ENCODE measurements at places on chromosomes 16 and 17.
A peak's percentile ranks its signal among the peaks of the same experiment; 100 is the strongest.

DNA sequence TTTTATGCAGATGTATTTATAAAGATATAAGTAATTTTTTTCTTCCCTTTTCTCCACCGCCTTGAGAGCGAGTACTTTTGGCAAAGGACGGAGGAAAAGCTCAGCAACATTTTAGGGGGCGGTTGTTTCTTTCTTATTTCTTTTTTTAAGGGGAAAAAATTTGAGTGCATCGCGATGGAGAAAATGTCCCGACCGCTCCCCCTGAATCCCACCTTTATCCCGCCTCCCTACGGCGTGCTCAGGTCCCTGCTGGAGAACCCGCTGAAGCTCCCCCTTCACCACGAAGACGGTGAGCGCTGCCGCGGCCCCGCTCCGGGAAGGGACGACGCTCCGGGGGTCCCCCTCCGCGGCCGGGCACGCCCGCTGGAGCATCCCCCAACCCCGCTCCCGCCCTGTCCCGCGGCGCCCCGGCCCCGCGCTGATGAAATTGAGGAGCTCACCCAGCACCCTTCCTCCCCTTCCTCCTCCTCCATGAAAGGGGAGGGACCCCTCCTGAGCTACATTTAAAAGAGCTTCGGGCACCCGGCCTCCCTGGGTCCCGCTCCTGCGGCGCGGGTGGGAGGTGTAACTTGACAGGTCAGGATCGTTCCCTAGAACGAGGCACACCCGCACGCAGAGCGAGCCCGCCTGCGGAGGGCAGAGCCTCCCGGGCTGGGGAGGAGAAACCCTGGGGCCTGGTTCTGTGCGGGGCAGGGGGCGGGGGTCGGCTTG lies 706 bp downstream of the HLF start:
- no peak for DNase-seq

- DNase-seq = no peak
Measured at GRCh38 chr17:69643686-69644085, 229.2 kb downstream of the MAP2K6 start.

DNA sequence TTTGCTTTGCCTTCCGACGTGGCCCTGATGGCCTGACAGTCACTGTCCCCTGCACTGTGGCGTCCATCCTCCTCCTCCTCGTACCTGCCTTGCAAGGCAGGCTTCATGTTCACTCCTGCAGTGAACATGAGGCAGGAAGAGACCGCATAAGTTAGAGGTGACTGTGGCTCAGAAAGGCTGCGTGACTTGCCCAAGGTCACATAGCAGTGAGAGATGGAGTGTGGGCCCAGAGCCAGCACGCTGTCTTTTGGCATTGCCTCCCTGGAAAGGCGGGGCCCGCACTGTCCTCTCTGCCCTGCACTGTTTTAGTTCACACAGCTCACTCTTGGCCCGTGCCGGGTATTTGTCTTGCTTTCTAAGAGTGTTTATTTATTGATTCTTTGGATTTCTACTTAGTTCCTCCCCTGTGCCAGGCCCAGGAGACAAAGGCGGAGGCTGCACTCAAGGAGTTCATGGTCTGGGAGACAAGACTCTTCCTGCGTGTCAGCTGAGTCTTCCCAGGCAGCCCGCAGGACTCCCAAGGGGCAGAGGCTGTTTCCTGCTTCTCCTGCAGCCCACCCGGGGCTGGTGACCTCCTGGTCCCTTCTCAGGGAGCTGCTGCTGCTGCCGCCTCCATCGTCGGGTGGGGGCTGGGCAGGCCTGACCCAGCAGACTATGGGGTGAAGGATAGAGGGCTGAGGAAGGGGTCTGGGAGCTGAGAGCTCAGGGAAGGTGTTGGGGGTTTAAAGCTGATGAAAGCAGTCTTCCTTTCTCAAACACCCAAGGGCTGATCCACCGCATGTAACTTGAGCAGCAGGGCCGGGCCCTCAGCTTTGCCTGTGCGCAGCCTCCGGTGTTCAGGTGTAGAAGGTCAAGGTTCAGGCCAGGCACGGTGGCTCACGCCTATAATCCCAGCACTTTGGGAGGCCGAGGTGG lies 12.7 kb downstream of the CYGB start:
- no peak for DNase-seq

GRCh38 chr17:64780096-64781013 lies 118.2 kb upstream of the SMURF2 start:
- no peak for DNase-seq

DNA sequence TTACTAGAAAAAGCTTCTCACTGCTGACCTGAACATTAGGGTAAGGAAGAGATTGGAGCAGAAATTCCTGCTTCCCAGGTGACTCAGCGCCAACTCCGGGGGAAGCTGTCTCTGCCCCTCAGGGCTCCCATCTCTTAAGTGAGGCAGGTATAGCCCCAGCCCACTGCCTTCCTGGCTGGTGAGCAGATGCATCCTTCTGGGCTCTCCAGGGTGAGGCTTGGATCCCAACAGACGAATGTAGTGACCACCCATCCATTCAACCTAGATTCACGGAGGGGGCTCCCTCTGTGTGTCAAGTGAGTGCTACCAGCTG lies 3.2 kb downstream of the ATP2C2 start:
- DNase-seq = no peak

- DNase-seq = no peak
Measured at GRCh38 chr16:51153577-51154031, 2.5 kb upstream of the SALL1 start.

DNA sequence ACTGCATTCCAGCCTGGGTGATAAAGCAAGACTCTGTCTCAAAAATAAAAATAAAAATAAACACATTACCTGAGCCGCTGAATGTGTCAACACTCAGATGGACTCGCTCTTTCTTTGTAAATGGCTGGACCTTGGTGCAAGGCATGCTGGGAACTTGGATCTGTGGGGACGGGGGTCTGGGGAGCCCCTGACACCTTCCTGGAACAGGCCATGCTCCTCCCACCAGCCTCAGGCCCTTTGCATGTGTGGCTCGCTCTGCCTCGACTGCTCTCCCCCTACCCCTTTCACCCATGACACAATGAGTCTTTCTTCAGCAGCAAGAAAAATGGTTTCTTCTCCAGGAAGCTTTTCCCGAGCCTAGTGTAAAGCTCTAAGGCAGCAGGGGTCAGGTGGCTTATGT lies 94.0 kb upstream of the CDH5 start:
- DNase-seq = peak; percentile 83

- no peak for DNase-seq
Measured at GRCh38 chr17:29368926-29369325, 21.2 kb upstream of the TAOK1 start.

- peak; percentile 97 for DNase-seq
Measured at GRCh38 chr17:48048384-48049126, 396 bp downstream of the NFE2L1 start.

DNA sequence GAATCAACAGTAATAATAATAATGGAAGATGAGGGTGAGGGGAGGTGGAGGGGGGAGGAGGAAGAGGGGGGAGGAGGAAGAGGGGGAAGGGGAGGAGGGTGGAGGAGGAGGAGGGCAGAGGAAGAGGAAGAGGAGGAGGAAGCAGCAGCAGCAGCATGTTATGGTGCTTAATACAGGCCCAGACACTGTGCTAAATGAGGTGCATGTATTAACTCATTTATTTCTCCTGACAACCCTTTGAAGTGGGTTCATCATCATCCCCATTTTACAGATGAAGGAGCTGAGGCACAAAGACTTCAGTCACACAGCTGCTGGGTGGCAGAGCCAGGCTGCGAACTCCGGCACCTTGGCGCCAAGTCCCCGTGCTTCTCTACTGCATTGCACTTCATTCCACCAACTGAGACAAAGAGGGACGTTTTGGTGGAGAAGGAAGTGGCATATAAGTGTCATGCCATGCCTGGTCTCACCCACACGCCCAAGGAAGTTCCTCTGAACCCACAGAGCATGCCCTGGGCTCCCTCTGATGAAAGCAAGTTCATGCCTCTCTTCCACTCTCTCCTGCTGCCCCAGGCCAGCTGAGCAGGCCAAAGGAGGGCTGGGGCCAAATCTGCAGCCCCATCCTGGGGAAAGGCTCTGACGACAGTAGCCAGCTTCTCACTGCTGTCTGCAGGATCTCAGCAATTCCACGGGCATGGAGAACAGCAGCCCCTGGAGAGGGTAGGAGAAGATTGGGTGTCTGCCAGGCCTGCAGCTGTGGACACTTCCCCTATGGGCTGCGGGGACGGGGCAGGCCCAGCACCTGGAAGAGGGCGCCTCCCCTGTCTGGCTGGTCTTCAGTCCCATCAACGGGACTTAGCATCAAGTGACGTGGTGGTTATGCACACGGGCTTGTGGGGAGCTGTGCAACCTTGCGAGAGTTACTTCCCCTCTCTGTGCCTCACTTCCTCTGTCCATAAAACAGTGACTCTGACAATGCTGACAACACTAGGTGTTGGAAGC lies 21.8 kb downstream of the XYLT1 start:
- DNase-seq = no peak

DNA sequence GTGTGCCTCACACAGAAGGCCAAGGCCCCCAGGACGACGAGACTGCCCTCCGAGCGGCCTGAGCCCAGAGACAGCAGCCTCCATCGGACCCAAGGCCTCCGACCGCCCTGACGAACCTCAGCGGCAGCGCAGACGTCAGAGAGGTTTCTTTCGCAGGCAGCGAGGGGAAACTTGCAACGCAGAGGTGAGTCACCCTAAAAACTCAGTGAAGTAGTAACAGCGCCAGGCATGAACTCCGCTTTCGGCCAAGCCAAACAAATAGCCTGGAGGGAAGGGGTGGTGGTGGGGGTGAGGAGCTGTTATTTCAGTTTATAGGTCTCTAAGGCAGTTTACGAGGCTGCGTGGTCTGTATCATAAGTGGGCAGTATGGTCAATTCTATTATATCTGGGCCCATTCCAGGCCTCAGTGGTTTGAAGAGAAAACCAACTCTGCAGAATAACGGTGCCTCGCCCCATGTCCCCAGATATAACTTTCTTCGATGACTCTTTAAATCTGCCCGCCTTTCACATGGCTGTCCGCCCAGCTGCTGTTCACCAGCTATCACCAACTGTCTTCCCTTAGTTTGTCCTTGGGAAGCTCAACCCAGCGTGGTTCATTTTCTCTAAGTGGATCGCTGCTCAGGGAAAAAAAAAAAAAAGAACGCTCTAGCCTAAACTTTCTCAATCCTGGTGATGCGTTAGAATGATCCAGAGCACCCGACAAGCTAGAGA lies 43.5 kb upstream of the FOXF1 start:
- no peak for DNase-seq

GRCh38 chr17:51119415-51120356 lies 982 bp downstream of the SPAG9 start:
- peak; percentile 90 for DNase-seq

DNA sequence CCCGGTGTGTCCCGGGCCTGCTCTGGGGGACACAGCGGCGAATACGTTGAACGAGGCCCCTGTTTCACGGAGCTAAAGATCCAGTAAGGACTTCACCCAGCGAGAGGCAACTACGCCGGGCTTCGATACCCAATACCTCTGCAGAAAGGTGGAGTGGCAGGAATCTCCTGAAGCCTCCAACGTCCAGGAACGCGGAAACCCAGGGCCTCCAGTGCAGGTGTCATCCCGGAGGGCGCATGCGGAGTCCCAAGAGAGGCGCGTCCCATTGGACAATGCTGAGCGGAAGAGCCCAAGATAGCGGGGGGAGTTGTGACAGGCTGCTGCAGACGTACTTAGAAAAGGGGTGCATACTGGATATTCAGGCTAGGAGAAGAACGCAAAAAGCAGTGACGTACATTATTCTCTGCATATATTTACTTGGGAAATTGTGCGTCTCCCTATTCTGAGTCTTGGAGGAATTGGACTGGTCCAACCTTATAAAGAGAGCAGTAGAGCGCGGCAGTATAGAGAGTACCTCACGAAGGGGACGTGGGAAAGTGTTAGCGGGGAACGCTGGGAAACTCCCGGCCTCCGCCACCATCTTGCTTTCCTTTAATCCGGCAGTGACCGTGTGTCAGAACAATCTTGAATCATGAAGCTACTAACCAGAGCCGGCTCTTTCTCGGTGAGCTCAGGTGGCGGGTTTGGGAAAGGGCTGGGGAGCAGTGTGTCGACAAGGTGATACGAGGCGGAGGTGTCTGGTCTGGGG lies at the start of gene UQCRC2:
Gene UQCRC2 (plus strand): TSS at position 569 of the 748 bp plus-strand sequence. CDS start 63 bp downstream, at position 632.
- peak; percentile 94 for DNase-seq

DNA sequence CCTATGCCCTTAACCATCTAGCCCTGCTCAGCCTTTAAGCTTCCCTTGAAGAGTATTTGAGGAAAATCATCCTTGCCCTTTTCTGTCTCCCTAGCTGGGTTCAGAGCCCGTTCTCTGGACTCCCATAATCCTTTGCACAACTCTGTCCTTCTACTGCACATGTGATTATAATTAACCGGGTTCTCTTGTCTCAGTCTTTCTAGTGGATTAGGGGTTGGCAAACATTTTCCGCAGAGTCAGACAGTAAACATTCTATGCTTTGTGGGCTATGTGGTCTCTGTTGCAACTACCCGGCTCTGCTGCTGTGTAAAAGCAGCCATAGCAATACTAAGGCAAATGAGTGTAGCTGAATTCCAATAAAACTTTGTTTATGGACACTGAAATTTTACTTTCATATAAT lies 80.0 kb downstream of the CDRT15 start:
- DNase-seq = no peak

DNA sequence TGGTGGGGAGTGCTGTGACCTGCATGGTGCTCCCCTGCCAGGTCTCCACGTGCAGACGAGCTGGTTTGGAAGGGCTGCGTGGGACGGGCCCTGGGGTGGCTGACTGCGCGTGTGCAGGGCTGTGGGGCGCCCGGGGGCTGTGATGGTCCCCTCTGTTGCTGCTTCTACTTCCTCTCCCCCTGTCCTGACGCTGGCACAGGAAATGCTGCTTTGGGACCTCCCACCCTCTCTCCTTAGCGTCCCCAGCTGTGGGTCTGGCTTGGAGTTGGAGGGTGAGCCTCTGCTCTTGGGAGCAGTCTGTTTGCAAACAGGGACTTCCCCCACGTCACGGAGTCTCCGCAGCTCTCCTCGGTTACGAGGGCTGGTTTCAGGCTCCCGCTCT lies 35.2 kb downstream of the TSC2 start:
- DNase-seq = no peak

- DNase-seq = no peak
Measured at GRCh38 chr17:32482568-32483320, 4.0 kb upstream of the CDK5R1 start.

DNA sequence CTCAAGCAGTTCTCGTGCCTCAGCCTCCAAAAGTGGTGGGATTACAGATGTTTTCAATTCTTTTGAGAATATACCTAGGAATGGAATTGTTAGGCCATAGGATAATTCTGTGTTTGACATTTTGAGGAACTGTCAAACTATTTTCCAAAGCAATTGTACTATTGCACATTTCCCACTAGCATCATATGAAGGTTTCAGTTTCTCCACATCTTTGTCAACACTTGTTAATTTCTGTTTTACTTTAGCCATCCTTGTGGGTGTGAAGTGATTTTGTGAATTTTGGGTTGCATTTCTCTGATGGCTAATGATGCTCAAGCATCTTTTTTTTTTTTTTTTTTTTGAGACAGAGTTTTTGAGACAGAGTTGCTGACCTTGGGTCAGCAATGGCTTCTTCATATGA lies 6.2 kb downstream of the NT5M start:
- DNase-seq = no peak

- no peak for DNase-seq
Measured at GRCh38 chr17:76447931-76448652, 4.9 kb downstream of the UBE2O start.

- DNase-seq = no peak
Measured at GRCh38 chr17:4559139-4559791, 1.1 kb downstream of the GGT6 start.

DNA sequence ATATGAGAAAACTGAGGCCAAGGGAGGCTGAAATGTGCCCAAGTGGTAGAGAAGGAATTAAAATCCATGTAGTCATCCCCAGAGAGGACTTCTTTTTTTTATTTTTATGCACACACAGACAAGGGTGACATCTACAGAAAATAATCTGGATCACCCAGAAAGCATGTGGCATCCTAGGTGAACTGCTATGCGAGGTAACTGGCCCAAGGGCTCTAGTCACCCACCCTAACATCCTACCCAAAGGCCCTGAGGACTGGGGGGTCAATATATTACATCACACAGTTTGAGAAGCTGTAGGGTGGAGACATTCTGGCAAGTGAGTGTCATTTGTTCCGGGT lies 23.3 kb downstream of the TEX14 start:
- no peak for DNase-seq
